ENCODE measurements at places on chromosomes 4 and X.

- peak; percentile 20 for DNase-seq
Observed at GRCh38 chr4:1243451-1244080, 5.4 kb downstream of the CTBP1 start.

DNA sequence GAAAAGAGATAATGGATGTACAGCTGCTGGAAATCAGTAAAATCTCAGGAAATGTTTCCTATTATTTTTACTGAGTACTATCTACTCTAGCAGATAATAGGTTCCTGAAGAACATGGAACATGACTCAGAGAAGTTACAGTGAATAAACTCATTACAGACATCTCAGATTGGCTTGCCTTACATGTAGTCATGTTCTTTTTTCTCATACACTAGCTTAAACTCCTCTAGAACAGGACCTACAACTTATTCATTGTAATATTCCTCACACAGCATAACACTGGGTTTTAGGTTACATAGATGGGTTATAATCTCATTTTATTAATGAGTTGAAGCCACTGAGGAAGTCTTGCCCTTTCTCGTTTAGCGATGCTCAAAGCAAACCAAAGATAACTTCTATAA is 86.9 kb upstream of the BMP2K start:
- DNase-seq: no peak

DNA sequence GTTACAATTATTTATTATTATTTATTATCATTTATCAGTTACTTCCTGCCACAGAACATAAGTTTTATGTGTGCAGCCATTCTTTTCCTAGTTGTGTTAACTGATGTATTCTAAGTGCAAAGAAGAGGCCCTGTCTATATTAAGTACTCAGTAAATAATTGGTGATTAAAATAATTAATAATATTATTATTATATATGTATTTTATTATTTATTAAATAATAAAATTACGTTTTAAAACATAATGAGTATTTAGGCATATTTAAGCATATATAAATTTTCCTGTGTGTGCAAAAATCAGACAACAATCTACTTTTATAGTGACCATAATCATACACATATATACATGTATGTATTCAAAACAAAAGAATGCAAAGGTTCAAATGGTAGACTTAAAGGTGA is 1871.6 kb upstream of the IGFBP7 start:
- DNase-seq: no peak

GRCh38 chr4:78747475-78747922 is 28.7 kb upstream of the BMP2K start:
- DNase-seq: no peak

GRCh38 chr4:110200689-110201088 is 2.3 kb upstream of the ELOVL6 start:
- DNase-seq: no peak

DNA sequence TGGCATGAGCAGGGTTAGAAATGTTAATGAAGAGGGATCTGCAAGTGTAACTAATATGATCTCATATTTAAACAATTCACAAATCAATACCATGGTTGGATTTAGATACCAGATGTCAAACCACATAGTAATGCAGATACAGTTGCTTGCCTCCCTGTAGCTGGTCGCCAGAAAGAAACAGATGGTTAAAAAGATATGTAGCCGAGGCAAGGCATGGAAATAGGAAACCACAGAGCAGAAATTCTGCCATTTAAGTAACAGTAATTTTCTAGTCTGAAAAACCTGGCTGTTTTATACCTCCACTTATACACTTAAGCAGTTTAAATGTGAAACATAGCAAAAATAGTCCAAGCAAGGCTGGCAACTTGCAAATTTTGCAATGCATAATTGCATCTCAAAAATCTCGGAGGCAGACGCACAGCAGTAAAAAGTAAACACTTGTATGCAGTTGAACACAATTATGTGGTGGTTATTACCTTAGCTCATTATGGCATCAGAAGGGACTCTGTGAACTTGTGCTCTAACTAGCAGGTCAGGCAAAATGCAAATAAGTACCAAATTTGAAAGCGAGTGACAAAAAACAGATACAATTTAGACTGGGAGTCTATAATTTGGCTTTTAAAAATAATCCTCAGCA is 126.8 kb downstream of the NAA11 start:
- DNase-seq: no peak

DNA sequence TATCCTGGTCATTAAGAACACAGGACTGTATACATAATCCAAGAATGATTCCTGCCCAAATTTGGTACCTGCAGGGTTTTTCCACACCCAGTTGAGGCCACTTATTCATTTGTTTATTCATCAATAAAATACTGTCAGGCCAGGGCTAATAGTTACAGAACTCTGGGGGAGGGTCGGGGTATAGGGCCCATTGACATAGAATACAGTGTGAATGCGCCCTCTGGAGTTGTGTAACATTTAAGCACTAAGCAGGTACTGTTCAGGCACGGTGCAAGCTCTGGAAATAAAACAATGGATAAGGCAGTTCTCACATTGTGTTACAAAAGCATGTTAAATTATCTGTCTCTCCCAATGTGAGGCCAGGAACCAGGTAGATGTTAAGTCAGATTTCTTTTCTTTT is 30.8 kb upstream of the LRBA start:
- no peak for DNase-seq

- DNase-seq: no peak
Observed at GRCh38 chr4:5969336-5969735, 48.9 kb downstream of the C4orf50 start.

- no peak for DNase-seq
Observed at GRCh38 chr4:16617011-16617410, 281.4 kb downstream of the LDB2 start.

DNA sequence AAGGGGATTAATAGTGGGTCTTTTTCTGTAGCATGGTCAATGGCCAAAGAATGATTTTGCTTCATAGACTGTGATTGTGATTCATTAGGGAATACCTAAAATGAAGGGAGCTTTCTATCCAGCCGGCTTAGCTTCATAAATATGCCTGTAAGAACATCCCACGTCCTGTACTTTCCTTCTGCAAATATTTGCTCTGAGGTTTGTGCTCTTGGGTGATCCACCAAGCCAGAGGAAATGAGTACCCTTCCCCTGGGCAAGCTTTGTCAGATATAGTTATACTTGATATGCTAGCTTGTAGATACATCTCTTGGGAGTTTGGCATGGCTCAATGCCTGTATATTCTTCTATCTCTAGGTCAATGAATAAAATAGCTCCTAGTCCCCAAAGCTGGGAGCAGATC is 28.2 kb upstream of the SPARCL1 start:
- DNase-seq: no peak

DNA sequence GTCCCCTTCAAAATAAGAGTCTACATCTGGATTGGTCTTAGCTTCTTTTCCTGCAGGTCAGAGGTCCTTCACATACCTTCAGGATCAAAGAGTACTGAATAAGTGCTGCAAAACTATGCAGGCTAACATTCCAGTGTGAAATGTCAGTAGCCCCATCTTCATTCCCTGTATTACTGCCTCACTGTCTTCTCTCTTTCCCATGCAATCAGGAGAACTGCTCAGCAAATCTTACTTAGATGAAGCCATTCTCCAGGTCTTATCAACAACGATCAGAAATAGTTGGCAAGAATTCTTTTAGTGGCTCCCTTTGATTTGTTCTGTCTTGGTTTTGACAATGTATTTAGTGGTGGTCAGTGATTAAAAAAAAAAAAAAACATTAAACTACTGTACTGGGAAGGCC is 26.0 kb upstream of the IQCM start:
- DNase-seq: no peak

GRCh38 chr4:79979785-79980437 is 93.1 kb downstream of the ANTXR2 start:
- no peak for DNase-seq

- DNase-seq: no peak
Observed at GRCh38 chr4:77800077-77800476, 19.1 kb downstream of the CNOT6L start.

GRCh38 chrX:110734271-110734670 is 61.3 kb downstream of the CHRDL1 start:
- no peak for DNase-seq

GRCh38 chr4:31083456-31083855 is 363.3 kb downstream of the PCDH7 start:
- DNase-seq: no peak

GRCh38 chrX:132565273-132565672 is 76.4 kb upstream of the MBNL3 start:
- no peak for DNase-seq

DNA sequence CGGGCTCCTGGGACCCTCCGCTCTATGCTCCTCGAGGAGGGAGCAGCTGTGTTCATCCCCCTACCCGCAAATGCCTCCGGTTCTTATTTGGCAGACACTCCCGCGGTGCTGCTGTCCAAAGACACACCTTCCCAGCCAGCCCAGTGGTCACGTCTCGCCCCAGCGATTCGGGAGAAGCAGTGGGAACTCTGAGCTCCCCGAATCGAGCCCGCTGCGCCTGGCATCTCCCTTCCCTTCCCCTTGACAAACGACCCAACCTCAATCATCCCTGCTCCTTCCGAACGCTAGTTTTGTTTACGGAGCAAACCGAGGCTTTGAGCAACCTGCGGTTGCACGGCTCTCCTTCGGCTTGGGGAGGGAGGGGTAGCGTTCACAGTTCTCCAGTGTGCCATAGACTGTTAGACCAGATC is 317 bp upstream of the FRMPD4 start:
- DNase-seq: no peak
